ENCODE measurements at places on chromosomes 3 and 15.

- DNase-seq: no peak
These were observed 37.6 kb upstream of the SLC22A13 start for GRCh38 chr3:38227989-38228388.

- no peak for DNase-seq
These were observed 24.0 kb downstream of the LNP1 start for GRCh38 chr3:100425316-100425715.

DNA sequence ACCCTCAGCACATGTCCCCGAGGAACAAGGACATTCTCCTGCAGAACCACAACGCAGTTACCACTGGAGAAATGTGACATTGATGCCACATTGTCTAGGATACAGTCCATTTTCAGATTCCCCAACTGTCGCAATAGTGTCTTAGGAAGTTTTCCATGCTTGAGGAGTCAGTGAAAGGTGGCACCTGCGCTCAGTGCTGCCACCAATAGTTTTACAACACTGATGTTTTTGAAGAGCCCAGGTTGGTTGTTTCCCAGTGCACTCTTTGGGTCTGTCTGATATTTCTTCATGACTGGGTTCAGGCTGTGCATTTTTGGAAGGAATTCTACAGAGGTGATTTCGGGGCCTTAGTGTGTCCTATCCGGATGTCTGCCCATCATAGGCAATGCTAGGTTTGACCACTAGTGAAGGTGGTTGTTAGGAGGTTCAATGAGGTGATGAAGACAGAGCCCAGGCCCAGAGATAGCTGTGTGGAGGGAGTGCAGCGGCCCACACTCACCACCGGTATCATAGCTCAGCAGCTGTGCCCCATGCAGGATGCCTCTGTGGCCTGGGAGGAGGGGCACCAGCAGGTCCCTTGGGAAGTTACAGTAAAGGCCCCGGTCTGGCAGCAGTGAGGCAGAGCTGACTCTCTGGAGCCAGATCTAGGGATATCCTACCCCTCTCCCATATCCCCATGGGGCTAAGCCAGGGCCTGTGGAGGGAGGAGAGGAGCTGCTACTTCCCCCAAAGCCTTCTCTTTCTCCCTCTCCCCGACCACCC is 96.6 kb downstream of the DNAJB8 start:
- no peak for DNase-seq

- DNase-seq: no peak
These were observed 98.2 kb downstream of the STRIT1 start for GRCh38 chr3:155194973-155195957.

GRCh38 chr3:53519065-53519709 is 24.8 kb downstream of the CACNA1D start:
- DNase-seq: no peak

GRCh38 chr15:85063088-85063487 is 81.4 kb downstream of the PDE8A start:
- DNase-seq: no peak

DNA sequence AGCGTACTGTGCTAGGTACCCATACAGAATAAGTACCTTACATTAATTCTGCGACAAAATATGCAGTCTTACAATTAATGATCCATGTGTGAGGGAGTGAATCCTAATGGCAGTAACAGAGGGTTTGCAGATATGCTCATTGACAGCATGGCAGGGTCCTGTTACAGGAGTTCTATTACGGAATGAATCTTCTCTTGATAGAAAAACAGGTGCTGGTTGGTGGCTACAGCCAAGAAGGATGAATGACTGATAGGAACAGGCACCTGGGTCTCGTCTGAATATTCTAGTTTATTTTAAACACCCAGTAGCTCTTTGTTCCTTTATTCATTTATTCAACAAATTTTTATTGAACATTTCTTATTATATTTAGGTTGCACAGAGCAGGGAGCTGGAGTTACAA is 22.8 kb downstream of the PGBD4 start:
- DNase-seq: no peak

GRCh38 chr15:76204916-76205460 is 106.3 kb downstream of the ETFA start:
- no peak for DNase-seq

- DNase-seq: no peak
These were observed 55.0 kb upstream of the EPHA3 start for GRCh38 chr3:89052386-89052785.

DNA sequence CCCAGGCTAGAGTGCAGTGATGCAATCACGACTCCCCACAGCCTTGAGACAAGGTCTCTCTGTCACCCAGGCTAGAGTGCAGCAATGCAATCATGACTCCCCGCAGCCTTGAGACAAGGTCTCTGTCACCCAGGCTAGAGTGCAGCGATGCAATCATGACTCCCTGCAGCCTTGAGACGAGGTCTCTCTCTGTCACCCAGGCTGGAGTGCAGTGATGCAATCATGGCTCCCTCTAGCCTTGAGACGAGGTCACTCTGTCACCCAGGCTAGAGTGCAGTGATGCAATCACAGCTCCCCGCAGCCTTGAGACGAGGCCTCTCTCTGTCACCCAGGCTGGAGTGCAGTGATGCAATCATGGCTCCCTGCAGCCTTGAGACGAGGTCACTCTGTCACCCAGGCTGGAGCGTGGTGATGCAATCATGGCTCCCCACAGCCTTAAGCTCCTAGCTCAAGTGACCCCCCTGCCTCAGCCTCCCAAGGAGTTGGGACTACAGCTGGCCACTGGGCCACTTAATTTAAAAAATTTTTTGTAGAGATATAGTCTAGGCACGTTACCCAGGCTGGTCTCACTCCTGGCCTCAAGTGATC is 26.1 kb downstream of the TFRC start:
- peak; percentile 51 for DNase-seq

DNA sequence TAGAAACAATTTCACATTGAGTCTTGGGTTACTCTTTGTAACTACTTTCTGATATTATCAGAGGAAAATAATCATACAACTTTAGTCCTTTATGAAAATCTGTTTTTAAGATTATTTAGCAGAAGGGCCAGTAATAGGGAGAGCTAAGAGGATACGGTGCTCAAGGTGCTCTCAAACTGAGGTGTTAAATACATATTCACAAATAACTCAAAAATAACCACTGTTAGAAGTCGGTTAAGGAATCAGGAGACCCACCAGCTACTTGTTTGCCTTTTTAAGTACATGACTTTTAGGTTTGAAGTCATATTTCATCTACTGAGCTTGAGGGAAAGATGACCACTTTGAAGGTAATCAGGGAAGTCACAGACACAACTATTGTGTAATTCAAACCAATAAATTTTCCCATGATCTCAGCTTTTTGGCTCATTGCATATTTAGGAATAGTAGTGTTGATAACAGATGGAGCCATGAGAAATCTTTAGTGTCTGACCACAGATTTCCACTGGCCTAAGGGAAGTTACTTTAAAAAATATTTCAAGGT is 1.4 kb upstream of the RSRC1 start:
- no peak for DNase-seq

Measured in Right ventricle myocardium superior (tissue), 1 donor.